ENCODE measurements at places on chromosomes 4 and X. TPM values are rescaled to one million over a fixed set of nuclear protein-coding genes. Genes with fewer than 3 reads are reported as not detected.

EPGN gene
- not detected for total RNA-seq

DNA sequence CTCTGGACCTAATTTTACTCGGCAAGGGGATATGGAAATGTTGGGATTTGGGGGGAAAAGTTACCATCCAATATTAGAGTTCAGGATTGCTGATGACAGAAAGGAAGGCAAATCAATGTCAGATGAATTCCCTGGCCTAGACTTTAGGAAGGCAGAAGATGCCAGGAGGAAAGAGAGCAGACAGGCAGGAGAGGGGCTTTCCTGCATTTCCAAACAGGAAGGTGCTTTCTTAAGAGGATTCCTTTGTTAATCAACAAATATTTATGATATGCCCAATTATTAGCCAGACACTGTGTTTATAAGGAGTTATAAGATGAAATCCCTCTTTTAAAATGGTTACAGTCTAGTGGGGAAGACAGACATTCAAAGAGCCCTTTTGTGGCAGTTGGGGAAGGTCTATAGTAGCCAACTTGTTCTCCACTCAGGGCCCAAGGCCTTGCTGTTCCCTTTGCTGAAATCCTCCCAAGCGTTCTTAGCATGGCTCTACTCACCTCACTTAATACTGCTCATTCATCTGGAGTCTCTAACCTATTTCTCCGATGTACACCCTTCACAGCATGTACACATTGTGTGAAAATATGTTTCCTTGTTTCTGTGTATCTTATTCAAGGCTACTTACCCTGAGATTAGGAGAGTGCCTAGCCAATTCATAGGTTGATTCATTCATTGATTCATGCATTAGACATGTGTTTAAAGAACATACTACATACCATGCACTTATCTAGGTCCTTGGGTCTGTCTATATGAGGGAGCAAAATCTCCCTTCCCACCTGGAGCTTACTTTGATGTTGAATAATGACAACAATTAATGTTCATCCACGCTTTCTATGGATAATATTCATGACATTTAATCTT lies 5.3 kb downstream of the IGFBP7 start:
- H3K27me3 ChIP-seq = peaks cover 18% of the 10 kb centered on the region
- H3K4me1 ChIP-seq = no peaks in the 10 kb centered on the region
- no peak overlapping the region for H3K4me3 ChIP-seq

BGN gene
- total RNA-seq = 0.30 TPM

KDR gene
- not detected for total RNA-seq

POU4F2 gene
- not detected for total RNA-seq

- no peaks in the 10 kb centered on the region for H3K36me3 ChIP-seq
- no peak overlapping the region for H3K27ac ChIP-seq
- H3K4me3 ChIP-seq = no peak overlapping the region
- no peaks in the 10 kb centered on the region for H3K27me3 ChIP-seq
Measured at GRCh38 chr4:17332478-17332877, 179.4 kb downstream of the QDPR start.

GRCh38 chr4:3866813-3867129 lies 100.6 kb downstream of the ADRA2C start:
- H3K4me3 ChIP-seq = no peak overlapping the region
- no peak overlapping the region for H3K27ac ChIP-seq
- DNase-seq = no peak
- H3K27me3 ChIP-seq = peaks cover 91% of the 10 kb centered on the region
- peaks cover 7% of the 10 kb centered on the region for H3K4me1 ChIP-seq

CLIC2 gene
- total RNA-seq = 0.83 TPM

ERAS gene
- not detected for total RNA-seq

DNA sequence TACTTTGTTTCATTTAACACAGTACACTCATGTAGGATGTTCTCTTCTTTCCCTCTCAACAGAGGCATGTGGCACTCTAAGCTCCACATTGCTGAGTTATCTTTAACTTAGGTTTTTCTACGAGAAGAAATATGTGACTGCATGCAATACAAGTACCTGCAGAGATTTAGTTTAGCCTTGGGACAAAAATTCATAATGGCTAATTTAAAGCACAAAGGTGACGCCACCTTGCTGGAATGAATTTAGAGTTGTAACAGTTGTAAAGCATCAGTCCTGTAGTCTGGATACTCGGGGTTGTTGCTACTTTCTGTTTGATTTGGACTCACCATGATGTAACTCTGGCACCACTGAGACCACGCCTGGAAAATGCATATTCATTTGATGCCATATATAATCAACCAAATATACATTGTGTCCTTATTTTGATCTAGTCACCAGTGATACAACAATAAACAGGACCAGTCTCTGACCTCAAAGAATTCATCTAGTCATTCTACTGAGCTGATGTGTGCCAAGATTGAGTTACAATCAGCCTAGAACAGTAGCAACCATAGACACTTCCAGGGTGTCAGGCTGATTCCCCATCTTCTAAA lies 451.0 kb upstream of the ZFP42 start:
- DNase-seq = no peak
- no peaks in the 10 kb centered on the region for H3K27me3 ChIP-seq
- H3K36me3 ChIP-seq = no peaks in the 10 kb centered on the region
- H3K4me3 ChIP-seq = no peak overlapping the region

COL4A6 gene
- total RNA-seq = 0.20 TPM

EVC2 gene
- total RNA-seq = 1.4 TPM

DDIT4L gene
- not detected for total RNA-seq

RPA4 gene
- 0.98 TPM for total RNA-seq

DNA sequence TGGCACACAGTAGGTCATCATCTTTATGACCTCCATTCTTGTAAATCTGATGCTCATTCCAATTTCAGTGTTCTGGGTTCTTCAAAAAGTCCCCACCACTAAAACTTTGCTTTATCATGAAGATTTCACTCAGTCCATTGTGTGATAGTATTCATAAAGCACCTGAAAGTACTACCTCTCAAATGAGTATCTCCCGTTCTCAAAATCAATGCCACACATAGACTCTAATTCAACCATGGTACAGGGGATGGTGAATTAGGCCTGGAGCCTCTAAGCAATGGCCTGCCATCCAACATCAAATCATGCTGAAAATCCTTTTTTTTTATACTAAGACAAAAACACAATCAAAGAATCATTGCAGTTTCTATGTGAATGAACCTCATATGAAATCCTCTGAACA lies 19.4 kb upstream of the WAS start:
- H3K4me1 ChIP-seq = no peaks in the 10 kb centered on the region
- H3K36me3 ChIP-seq = no peaks in the 10 kb centered on the region
- H3K27ac ChIP-seq = no peak overlapping the region
- H3K4me3 ChIP-seq = no peak overlapping the region

GRCh38 chrX:118736394-118737010 lies 9.1 kb downstream of the IL13RA1 start:
- no peak for DNase-seq
- no peaks in the 10 kb centered on the region for H3K4me1 ChIP-seq

GRCh38 chr4:1061760-1062159 lies 50.3 kb downstream of the FGFRL1 start:
- H3K27me3 ChIP-seq = peaks cover 2% of the 10 kb centered on the region
- H3K4me1 ChIP-seq = no peaks in the 10 kb centered on the region
- H3K4me3 ChIP-seq = no peak overlapping the region

GRCh38 chr4:183344523-183345255 lies 22.5 kb upstream of the CLDN24 start:
- no peak overlapping the region for H3K27ac ChIP-seq
- no peaks in the 10 kb centered on the region for H3K4me1 ChIP-seq
- no peaks in the 10 kb centered on the region for H3K36me3 ChIP-seq
- no peak for DNase-seq

- no peaks in the 10 kb centered on the region for H3K4me1 ChIP-seq
- H3K4me3 ChIP-seq = no peak overlapping the region
- no peaks in the 10 kb centered on the region for H3K36me3 ChIP-seq
- no peaks in the 10 kb centered on the region for H3K27me3 ChIP-seq
Measured at GRCh38 chrX:132369617-132370326, 119.1 kb downstream of the MBNL3 start.

GRCh38 chr4:108272986-108273385 lies 104.3 kb upstream of the LEF1 start:
- no peaks in the 10 kb centered on the region for H3K27me3 ChIP-seq
- H3K36me3 ChIP-seq = no peaks in the 10 kb centered on the region
- no peak overlapping the region for H3K4me3 ChIP-seq
- no peak overlapping the region for H3K27ac ChIP-seq

SMR3A gene
- total RNA-seq = not detected

LIAS gene
- 11.3 TPM for total RNA-seq

ANAPC10 gene
- total RNA-seq = 21.3 TPM

- no peak overlapping the region for H3K4me3 ChIP-seq
- H3K36me3 ChIP-seq = no peaks in the 10 kb centered on the region
- no peaks in the 10 kb centered on the region for H3K27me3 ChIP-seq
- no peak for DNase-seq
- H3K4me1 ChIP-seq = no peaks in the 10 kb centered on the region
Measured at GRCh38 chr4:186882293-186882692, 158.6 kb upstream of the FAT1 start.

NFKB1 gene
- 83.0 TPM for total RNA-seq

DNA sequence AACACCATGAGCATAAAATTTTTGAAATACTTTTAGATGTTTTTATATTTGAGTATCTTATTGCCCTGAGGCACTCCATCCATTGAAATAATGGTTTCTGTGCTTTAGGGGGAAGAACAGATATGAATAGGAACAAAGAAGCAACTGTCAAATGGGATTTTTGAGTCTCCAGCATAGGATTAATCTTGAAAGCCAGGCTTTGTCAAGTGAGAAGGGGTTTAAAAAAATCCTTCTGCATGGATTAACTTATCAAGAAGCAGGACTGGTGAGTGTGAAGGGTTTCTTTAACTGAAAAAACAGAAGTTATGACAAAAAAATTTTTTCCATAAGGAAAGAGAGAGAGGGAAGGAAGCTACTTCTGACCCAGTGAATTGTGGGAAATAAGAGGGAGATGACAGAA lies 7.6 kb upstream of the NUDT9 start:
- peaks cover 12% of the 10 kb centered on the region for H3K27me3 ChIP-seq
- H3K4me1 ChIP-seq = no peaks in the 10 kb centered on the region
- H3K4me3 ChIP-seq = no peak overlapping the region

- no peaks in the 10 kb centered on the region for H3K36me3 ChIP-seq
- no peak overlapping the region for H3K4me3 ChIP-seq
- H3K4me1 ChIP-seq = no peaks in the 10 kb centered on the region
- no peak for DNase-seq
- H3K27ac ChIP-seq = no peak overlapping the region
Measured at GRCh38 chr4:33386764-33387163, 2666.6 kb downstream of the PCDH7 start.

GRCh38 chrX:28180096-28180495 lies 198.8 kb upstream of the DCAF8L1 start:
- no peak overlapping the region for H3K27ac ChIP-seq
- no peaks in the 10 kb centered on the region for H3K4me1 ChIP-seq
- no peak for DNase-seq
- no peaks in the 10 kb centered on the region for H3K27me3 ChIP-seq
- no peaks in the 10 kb centered on the region for H3K36me3 ChIP-seq
- H3K4me3 ChIP-seq = no peak overlapping the region

GRCh38 chrX:22122510-22122909 lies 90.4 kb downstream of the PHEX start:
- no peak overlapping the region for H3K27ac ChIP-seq
- H3K27me3 ChIP-seq = no peaks in the 10 kb centered on the region
- no peaks in the 10 kb centered on the region for H3K4me1 ChIP-seq
- no peak overlapping the region for H3K4me3 ChIP-seq
- no peaks in the 10 kb centered on the region for H3K36me3 ChIP-seq

DMP1 gene
- not detected for total RNA-seq

GRCh38 chr4:127501103-127501502 lies 131.7 kb upstream of the INTU start:
- no peak overlapping the region for H3K27ac ChIP-seq
- no peak for DNase-seq
- H3K4me1 ChIP-seq = no peaks in the 10 kb centered on the region
- peaks cover 2% of the 10 kb centered on the region for H3K27me3 ChIP-seq
- H3K36me3 ChIP-seq = no peaks in the 10 kb centered on the region

All from T-cell (primary cell).